ENCODE measurements at places on chromosomes 5 and 9.

- no peak for DNase-seq
These were observed 92.6 kb upstream of the IRX4 start for GRCh38 chr5:1975406-1975715.

GRCh38 chr5:139418793-139419192, 14.9 kb upstream of the SPATA24 start:
- DNase-seq: no peak

DNA sequence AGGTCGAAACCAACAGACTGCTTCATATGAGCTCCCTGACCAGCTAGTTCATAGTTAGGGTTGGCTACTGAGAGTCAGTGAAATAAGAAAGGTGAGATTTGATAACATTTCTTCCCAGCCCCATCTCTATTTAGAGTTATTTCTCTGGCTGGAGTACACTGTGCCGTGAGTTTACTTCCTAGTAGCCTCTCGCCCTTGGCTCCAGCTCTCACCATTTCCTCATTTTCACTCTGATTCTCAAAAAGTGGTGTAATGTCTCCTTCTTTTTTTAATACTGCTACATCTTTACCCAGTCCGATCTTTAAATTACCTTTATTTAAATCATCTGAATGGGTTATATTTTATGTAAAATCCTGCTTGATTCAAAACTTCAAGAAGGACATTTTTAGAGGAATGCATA, 100.4 kb upstream of the FAM174A start:
- no peak for DNase-seq

DNA sequence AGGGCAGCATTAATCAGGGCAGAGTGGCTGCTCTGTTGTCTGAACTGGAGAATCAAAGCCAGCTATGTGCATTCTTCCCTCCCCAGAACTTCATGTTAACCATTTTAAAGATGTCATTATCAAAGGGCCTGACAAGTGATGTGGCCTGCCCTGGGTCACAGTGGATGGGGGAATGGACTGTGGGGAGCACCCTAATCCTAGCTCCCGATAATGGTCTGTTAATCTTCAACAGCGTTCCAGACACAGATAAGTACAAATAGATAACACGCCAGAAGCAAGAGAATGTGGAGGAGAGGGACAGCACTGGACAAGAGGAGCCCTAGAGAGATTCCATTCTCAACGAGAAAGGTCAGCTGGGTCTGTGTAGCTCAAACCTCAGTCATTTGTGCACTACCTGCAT, 77.5 kb downstream of the DPYSL3 start:
- DNase-seq: no peak

DNA sequence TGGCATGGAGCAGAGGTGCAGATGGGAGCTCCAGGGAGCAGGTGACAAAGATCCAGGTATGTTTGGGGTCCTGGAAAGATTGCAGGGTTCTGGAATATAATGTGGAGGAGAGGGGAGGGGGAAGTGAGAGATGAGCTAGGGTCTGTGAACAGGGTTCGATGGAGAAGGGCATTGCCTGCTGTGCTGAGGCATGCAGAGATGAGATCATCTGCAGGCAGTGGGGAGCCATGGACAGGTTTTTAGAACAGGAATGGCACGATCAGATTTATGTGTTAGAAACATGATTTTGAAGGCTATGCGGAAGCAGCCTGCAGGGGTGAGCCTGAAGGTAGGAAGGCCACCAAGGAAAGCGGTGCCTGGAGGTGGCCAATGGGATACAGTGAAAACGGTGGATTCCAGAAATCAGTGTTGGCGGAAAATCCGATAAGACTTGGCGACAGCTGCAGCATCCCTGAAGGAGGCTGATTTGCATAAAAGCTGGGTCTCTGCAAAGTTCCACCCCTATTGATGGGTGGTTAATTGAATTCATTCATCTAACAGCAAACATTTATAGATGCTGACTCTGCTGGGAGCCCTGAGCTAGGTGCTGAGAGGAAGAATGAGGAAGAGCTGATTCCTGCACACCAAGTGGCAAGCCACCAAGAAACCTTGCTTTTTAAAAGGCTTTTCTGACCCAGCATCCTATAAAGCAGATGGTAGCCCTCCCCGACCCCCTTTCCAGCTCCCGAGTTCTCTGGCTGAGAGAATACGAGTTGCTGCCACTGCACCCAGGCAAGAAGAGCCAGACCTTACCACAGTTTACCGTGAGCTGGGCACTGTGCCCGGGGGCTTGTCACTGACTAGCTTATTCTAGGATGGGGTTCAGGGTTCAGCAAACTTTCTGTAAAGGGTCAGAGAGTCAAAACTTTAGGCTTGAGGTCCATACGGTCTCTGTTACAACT, 139.2 kb upstream of the SMIM23 start:
- no peak for DNase-seq

GRCh38 chr5:125503946-125504345, 757.5 kb upstream of the ZNF608 start:
- no peak for DNase-seq

GRCh38 chr5:151870820-151871219, 53.8 kb downstream of the GLRA1 start:
- DNase-seq: peak; percentile 38

DNA sequence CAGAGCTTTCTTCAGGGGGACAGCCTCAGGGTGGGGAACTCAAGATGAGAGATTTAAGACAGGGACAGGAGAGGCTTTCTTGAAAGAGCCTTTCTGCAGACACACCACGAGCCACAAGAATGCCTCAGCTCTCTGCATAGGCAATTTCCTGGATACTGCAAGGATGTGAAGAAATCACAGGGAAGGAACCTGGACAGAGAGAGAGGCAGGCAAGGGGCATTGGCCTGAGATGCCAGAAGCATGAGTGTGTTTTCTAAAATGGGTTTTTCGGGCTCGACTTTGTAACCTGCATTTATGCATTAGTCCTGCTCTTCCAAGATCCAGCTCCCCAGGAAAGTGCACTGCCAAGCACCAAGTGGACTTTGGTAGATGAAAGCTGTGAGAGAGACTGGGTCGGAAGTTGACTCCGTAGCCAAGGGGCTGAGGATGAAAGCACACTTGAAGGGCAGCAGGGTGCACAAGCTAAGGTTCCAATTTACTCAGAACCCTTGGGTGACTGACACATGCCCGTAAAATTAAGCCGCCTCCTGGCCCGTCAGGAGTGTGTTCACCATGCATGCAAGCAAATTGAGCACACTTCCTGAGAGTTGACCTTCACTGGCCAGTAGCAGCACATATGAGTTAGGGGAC, 90.9 kb downstream of the CFAP90 start:
- no peak for DNase-seq

All from HFFc6 (cell line).